Vagina (tissue), 2 donors: ENCODE measurements at places on chromosomes 7 and 10.

DNA sequence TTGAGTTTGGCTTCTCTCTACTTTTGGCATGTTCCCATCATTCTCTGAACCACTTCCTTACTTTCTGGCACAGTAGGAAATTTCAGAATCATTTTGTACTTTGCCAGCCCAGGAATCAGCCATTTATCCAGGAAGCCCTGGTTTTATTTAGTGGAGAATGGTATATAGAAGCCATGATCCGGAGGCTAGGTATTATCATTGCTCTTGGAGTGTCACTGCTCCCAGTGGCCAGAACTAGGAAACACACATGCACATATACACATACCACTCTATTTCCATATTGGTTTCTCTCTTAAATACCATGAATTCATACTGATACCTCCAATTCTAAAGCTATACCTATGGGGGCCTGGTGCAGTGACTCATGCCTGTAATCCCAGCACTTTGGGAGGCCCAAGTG lies 36.3 kb downstream of the SUFU start:
- DNase-seq, result no peak

DNA sequence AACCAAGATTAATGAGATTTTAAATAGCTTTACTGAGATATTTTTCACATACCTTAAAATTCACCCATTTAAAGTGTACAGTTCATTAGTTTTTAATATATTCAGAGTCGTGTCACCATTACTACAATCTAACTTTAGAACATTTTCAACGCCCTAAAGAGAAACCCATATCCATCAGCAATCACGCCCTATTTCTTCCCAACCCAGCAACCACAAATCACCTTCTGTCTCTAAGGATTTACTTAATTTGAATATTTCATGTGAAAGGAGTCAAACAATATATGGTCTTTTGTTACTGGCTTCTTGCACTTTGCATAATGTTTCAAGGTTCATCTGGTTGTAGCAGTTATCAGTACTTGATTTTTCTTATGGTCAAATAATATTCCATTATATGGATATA lies 25.1 kb upstream of the PDZD8 start:
- DNase-seq, result no peak

DNA sequence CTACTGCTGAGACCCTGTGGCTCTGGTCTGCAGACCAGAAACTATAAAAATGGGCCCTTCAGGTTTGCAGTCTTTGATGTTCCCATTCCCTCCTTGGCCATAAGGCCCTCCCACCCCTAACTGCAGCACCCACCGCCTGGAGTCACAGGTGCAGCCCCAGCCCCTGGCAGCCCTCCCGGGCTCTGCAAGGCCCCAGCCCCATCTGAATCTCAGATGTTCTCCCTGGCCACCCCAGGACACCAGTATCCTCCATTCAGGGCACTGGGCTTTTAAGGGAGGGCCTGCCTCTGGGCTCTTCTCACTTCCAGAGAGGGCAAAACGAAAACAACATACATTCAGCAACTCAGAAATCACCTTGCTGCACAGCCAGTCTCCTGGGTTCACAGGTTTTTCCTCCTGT lies 107.7 kb upstream of the RET start:
- no peak for DNase-seq

DNA sequence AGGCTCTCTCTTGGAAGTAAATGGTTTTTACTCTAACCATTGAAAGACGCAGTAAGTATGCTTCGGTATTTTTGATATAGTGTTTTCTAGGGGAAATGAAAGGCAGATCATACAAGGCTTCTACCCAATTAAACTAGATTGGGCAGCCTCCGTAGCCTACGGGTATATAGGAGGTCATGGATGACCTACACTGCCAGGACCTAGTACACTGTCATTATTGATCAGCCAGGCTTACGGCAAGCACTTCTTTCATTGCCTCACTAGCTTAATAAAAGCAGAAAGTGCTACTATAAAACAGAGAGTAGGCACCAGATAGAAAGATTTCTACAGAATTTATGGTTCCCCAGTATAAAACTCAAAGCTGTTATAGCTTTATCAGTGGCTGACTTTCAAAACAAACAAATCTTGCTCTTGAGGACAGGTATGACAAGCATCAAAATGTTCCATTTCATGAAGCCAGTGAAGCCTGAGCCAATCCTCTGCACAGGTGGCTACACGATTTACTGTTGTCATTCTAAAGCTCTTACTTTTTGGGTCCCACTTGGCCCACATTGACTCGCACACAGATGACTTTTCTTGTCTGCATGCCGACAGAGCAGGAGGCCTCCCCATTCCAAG lies 358.1 kb downstream of the THSD7A start:
- no peak for DNase-seq

GRCh38 chr10:85548034-85548433 lies 818.6 kb downstream of the GRID1 start:
- no peak for DNase-seq

- DNase-seq, result no peak
Observed at GRCh38 chr10:71720288-71720687, 710 bp upstream of the C10orf105 start.

DNA sequence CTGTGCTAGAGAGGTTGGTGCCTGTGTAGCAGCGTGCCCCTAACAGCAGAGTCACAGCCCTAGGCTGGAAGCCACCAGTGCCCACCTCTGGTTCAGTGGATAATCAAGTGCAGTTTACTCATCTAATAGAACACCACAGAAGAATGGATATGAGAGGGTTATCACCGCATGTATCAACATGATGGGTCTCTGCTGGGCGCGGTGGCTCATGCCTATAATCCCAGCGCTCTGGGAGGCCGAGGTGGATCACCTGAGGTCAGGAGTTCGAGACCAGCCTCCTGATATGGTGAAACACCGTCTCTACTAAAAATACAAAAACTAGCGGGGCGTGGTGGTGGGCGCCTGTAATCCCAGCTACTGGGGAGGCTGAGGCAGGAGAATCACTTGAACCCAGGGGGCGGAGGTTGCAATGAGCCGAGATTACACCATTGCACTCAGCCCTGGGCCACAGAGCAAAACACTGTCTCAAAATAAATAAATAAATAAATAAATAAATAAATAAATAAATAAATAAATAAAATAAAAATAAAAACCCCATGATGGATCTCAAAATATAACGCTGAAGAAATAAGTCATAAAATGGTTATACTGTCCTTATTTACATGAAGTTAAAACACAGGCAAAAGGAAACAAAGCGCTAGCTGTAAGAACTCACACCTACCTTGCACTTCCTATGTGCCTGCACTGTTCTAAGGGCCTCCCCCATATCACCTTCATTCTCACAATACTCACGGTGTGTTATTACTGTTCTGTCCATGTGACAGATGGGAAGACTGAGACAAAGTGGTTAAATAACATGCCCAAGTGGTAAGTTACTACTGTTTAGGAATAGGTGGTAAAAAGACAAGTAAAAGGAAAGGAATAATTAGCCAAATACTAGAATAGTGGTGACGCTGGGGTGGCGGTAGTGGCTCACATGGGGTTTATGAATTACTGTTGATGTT lies 70.9 kb downstream of the AMZ1 start:
- DNase-seq, result no peak

DNA sequence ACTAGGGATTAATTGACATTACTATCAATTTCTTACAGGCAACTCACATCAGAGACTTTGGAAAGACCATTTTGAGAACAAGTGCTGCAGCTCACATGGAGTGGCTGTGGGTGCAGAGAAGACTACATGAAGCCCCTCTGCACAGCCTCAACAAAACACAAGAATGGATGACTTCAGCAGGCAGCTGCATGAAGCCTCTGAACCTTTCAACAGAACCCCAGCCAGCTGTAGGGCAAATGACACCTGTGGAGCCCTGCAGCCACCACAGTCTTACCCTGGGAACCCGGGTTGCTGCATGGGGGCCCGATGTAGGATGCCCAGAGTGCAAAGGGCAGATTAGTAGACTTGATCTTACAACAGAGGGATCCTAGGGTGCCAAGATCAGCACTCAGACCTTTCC lies 62.0 kb upstream of the CAMK2B start:
- DNase-seq, result peak; percentile 69

DNA sequence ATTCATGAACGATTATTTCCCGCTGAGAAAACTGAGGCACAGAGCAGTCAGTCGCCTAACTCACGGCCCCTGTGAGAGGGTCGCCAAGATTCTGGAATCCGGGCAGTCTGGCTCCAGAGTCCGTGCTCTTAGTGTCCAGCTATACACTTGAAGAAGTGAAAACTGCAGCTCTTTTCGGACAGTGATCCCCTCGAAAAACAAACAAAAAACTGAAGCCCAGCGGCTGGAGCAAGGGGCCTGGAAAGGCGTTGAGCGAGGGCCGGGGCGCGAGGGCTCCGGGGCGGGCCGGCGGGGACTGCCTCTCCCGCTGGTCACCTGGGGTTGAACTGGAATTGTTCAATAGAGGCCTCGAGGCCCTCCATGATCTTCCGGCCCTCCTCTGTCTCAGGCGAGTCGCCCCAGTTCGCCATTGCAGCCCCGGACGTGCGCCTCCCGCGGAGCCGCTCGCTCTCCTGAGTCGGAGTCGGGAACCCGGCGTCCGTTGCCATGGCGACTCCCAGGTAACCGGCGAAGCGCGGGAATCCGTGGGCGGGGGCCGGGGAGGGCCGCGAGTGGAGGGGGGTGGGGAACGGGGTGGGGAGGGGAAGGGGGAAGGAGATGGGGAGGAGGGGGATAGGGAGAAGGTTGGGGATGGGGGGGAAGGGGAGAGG lies 881 bp downstream of the C10orf67 start:
- DNase-seq, result no peak

DNA sequence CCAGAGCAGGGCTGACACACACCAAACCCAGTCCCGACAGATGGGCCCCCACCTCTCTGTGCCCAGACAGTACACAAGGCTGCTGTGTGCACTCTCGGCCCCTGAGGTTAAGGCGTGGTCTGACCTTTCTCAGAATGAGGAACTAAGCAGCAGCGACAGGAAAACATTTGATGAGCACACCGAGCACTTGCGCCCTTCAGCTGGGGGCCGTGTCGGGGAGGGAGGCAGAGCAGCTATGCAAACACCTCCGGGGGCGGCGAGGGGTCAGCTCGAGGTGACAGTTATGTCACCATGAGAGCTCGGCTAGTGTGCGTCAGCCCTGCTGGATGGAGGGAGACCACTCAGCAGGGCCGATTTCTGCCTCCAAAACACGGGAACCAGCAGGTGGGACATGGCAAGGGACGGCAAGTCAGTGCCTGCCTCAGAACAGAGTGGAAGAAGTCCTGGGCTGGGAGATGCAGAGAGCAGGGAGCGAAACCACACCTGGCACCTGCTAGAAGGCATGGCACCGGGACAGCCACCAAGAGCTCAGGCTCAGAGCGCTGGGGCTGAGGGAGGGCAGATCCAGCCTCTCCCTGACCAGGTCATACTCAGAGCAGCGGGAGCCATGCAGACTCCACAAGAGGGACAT lies 57.4 kb downstream of the CHST15 start:
- DNase-seq, result no peak

DNA sequence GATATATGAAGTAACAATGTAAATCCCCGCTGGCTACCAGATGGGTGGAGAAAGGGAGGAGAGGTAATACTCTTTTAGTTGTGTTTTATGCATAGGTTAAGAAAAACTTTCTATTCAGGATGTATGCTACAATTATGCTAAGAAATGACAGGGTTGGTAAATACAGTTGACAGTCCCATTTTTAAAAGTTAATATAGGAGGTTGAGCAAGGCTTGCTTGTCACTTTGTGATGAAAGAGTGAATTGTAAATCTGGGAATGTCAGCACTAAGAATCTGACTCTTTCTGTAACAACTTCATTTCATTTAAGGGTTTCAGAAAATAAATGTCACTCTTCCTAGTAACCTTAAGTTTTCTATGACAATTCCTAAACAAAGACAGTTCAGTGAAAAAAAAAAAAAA lies 59.8 kb downstream of the PTPRZ1 start:
- no peak for DNase-seq

GRCh38 chr10:3493621-3494020 lies 291.4 kb downstream of the KLF6 start:
- no peak for DNase-seq

GRCh38 chr10:119305860-119306513 lies 98.6 kb downstream of the GRK5 start:
- no peak for DNase-seq
